Activated CD4-positive, alpha-beta T cell treated with anti-CD3 and anti-CD28 coated beads, Interleukin-2, amount 50 U/mL, for 48 hours (primary cell): ENCODE measurements at places on chromosomes 11 and 22.

GRCh38 chr11:57641011-57641807, 8.5 kb downstream of the YPEL4 start:
- no peak for DNase-seq

GRCh38 chr11:110812086-110812733, 100.0 kb upstream of the ARHGAP20 start:
- DNase-seq = no peak

- no peak for DNase-seq
Observed at GRCh38 chr22:21818487-21819182, 48.8 kb downstream of the MAPK1 start.

GRCh38 chr22:31945971-31946680, 1.8 kb downstream of the YWHAH start:
- DNase-seq = no peak

DNA sequence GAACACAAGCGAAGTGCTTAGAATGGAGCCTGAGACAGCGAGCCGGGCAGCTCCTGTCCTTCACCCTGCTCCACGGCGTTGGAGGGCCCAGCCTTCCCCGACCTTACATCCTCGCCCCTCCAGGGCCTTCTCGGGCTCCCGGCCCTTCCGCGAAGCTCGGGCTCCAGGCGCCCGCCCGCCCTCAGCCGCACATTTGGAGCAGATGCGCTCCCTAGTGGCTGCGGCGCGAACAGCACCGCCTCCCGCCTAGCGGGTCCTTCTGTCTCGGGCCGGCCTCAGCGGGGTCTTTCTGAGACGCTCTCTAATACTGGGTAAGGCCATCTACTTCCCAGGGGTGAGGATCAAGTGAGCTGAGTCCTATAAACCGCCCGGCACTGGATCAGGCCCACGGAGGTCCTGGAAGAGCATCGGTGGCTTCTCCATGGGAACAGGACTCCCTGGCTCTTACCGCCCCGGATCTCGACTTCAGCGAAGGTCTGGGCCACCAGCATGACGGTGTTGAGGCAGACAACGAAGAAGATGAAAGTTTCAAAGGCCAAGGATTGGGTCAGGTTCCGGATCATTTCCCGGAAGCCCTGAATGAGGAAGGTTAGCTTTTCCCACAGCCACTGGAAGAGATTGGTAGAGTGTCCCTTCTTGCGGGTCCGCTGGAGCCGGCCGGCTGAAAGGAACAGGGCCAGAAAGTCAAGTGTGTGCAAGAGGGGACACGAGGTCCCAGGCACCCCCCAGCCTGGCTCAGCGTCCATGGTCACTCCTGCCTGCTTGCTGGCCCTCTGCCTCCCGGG, 3.7 kb downstream of the CATSPER1 start:
- DNase-seq = peak; percentile 88

DNA sequence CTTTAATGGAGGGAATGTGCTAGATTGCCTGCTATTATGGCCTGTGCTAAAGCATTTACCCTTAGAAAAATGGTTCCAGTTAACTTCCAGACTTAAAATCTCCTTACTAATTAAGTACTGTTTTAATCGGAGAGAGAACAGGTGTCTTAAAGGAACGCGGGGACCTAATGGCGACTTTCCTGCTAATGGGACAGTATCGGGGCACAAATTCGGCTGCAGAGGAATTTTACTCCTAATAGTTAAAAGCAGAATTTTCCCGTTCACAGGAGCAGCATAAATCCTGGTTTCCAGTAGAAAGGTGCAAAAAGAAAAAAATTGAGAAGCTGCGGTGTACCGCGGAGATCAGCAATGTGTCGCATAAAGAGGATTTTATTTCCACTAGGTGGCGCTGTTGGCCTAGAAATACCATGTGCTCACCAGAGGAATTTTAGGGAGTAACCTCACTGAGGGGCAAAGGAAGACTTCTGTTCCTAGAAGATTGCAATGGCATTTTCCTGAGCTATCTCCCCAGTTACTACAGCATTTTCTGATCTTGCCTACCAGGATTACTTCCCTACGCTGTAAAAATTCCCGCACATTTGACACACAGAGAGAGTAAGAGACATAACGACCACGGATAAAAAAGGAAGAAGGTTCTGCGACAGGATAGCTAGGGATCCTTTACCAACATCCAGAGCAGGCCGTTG, 44.5 kb downstream of the ZNF280B start:
- DNase-seq = peak; percentile 61

GRCh38 chr11:121870206-121871045, 245.6 kb downstream of the BLID start:
- DNase-seq = no peak

GRCh38 chr11:66957971-66958231, 282 bp downstream of the PC start:
- DNase-seq = no peak

- DNase-seq = no peak
Observed at GRCh38 chr11:128783513-128783912, 83.6 kb downstream of the KCNJ1 start.

DNA sequence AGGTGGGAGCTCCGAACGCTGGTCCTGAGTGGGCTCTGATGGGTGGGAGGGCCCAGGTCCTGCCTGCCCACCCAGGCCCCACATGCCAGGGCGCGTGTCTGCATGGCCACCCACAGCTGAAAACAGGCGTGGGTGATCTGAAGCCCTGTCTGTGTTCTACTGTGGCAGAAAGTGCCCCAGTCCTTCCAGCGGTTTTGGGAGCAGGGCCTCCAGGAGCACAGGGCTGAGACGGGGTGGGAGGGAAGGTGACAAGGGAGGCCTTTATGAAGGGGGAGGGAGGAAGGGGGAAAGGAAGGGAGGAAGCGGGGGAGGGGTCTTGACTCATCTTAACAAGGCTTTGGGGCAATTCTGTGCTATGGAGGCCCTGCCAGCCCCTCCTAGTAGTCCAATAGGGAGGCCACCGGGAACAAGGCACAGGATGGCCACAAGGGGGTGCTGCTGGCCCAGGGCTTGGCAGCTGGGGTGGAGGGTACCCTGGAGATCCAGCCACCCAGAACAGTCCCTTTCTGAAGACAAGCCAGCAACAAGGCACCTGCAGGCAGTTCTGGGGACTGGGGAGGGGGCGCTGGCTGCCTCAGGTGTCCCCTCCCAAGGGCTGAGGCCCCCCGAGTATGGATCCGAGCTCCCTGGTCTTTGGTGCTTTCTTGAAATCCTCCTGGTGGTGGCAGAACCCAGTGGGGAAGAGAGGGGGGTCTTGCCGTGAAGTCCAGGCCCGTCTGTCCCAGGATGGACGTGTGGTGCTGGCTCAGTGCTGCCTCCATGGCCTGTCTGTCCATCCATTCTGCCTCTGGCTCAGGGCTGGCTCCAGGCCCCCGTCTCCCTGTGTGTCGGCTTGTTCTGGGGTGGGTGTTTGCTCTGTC, 6.3 kb upstream of the FADS3 start:
- DNase-seq = peak; percentile 87

DNA sequence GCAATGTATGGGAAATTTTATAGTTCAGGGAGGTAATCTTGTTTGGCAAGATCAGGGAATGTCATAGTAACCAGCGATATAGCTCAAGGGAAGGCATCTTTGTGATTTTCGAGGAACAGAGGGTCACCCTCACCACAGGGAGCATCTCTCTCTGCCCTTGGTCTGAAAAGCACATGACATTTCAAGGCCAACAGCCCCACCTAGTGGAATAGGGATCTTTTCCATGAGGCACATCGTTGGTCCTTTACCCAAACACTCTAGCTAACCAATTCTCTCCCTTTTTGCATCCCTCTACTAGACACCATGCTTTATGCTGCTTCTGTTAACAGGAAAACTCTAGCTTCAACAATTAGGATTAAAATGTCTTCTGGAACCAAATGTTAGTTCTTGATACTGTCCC, 179.0 kb downstream of the GRM5 start:
- DNase-seq = peak; percentile 9

DNA sequence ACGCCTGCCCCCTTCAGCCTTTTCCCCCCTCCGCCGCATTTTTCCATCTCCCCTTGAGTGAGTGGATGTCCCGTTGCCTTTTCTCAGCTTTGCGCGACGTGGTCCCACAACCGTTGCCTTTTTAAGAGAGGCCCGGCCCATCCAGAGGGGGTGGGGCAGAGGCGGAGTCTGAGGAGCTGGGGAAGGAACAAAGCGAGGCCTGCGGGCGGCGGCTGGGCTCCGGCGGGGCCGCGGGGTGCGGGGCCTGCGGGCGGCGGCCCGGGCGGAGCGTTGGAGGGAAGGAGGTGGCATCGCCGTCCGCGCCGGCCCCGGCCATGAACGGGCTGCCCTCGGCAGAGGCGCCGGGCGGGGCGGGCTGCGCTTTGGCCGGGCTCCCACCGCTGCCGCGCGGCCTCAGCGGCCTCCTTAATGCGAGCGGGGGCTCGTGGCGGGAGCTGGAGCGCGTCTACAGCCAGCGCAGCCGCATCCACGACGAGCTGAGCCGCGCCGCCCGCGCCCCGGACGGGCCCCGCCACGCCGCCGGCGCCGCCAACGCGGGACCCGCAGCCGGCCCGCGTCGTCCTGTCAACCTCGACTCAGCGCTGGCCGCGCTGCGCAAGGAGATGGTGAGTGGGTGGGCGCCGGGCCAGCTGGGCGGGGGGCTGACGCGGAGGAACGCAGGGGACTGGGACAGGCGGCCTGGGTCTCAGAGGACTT, at the start of gene FAM89B:
FAM89B (plus strand) TSS at position 183 of the 696 bp plus-strand sequence; CDS start at position 315, 132 bp downstream.
- DNase-seq = peak; percentile 93

DNA sequence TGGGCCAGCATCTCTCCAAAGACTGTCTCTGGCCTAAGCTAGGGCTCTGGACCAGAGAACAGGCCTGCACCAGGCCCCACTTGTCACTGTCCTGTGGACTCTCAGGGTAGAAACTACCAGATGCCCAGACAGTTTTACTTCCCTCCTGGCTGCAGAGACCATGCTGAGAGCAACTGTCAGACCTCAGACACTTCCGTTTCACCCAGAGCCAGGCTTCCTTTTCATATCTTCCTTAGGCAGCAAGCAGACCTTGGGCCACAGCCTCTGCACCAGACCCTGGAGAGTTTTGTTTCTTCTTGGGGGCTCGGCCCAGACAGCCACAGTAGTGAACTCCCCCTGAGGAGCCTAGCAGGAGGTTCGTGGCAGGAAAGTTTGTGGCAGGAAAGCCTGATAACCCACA, 12.1 kb upstream of the FCHSD2 start:
- DNase-seq = no peak

DNA sequence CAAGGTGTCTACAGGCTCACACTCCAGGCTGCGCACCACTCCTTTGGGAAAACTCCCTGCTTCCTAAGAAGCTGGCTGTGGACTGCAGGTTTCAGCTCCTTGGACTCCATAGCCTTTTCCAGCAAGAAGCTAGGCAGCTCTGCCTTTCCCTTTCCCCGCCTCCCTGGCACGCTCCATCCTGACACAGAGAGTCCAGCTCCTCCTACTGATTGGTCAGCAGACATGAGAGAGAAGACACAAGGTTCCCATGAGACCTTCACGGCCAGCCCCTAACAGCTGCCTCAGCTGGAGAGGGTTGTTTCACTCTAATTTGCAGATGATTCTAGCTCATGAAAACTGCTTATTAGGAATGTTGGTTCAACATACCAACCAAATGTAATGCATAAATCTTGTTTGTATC, 27.6 kb downstream of the TENM4 start:
- DNase-seq = no peak

- no peak for DNase-seq
Observed at GRCh38 chr11:62654297-62654696, 1.2 kb upstream of the INTS5 start.
